ENCODE measurements at places on chromosomes 7 and 10.

GRCh38 chr7:118429141-118429540, 204.6 kb downstream of the ANKRD7 start:
- DNase-seq: peak; percentile 4

GRCh38 chr7:107953924-107954303, 49.0 kb downstream of the LAMB1 start:
- no peak for DNase-seq

- DNase-seq: no peak
Measured at GRCh38 chr7:7704867-7705266, 13.5 kb downstream of the RPA3 start.

DNA sequence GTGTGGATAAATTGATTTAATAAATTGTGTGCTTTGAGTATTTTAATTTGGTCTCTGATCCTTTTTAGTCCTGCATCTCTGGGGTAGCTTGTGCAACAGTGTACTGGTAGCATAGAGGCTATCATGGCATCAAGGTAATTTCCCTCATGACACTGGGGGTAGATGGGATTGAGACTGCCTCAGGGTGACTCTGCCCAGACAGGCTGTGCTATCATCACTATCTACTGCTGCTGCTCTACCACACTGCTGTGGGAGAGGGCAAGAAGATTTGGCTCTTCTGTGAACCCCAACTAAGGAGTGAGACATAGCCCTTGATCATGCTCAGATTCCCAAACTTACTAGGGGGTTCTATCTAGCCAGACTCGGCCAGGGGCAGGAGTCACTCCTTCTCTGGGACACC, 43.6 kb upstream of the JAZF1 start:
- no peak for DNase-seq

GRCh38 chr7:130958846-130959245, 224.8 kb upstream of the KLF14 start:
- no peak for DNase-seq

- no peak for DNase-seq
Measured at GRCh38 chr10:52019077-52019555, 295.0 kb upstream of the DKK1 start.

GRCh38 chr7:55774327-55775050, 88.1 kb downstream of the SEPTIN14 start:
- DNase-seq: peak; percentile 47

- no peak for DNase-seq
Measured at GRCh38 chr10:69100136-69100872, 12.4 kb downstream of the SRGN start.

GRCh38 chr7:77537778-77538280, 734 bp downstream of the PTPN12 start:
- DNase-seq: peak; percentile 67

DNA sequence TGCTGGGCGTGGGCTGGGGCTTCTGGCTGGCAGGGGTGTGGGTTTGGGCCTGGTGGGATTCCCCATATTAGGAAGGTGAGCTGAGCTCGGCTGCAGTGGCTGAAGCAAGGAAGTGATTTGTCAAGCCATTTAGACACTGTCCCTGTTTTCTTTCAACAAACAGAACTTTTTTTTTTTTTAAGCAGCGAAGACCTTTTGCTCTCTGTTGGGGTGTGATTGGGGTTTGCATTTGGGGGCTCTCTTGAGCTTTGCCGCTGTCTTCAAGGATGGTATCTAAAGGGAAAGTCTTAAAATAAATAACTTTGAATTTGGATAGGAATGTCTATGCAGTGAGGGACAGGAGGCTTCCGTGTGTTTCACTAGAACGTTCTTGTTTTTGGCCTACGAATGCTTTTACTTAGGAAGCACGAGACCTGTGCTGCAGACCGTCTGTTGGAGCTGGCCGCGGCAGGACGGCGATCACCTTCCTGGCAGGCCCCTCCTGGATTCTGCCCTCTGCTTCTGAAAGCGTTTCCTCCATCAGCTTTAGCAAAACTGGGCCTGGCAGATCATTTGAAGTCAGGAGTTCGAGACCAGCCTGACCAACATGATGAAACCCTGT, 43.9 kb downstream of the FOXK1 start:
- peak; percentile 29 for DNase-seq

DNA sequence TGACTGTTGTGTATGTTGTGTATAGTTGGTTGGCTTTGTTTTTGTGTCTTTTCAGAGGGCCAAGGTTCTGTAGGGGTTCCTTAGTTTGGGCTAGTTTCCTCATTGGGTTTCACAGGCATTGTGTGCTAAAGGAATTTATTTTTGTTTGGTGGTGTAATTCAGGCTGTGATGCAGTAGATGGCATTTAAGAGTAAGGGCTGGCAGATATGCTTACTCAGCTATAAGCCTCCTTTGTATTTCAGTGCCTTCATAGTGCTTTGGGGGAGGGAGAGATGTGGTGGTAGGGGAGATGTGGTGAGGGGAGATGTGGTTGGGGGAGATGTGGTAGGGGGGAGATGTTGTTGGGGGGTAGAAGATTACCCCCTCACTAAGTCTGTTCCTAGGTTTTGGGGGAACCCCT, 91.7 kb downstream of the SLC25A40 start:
- DNase-seq: no peak

- no peak for DNase-seq
Measured at GRCh38 chr10:91566115-91566514, 66.8 kb downstream of the PPP1R3C start.

Data from astrocyte of the hippocampus (primary cell).